Osteoblast (primary cell): ENCODE measurements at places on chromosomes 7 and 10.
A peak's percentile ranks its signal among the peaks of the same experiment; 100 is the strongest.

DNA sequence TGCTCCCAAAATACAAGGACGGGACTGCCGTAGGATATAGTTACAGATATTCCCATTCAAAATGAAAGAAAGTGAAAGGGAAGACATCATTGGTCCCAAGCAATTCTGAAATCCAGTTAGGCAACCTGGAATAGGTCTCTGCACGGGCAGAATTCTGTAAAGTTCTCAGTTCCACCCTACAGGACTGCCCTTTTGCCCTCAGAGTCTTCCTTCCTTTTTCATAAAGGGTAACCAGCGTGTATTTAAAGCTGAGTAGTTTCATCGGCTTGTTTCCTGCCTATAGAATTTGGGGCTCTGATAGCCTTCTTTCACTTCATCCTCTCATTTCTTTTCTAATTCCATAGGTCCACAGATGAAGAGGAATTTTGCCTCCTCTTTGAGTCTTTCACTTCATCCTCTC is 20.0 kb downstream of the COPG2 start:
- no peak for DNase-seq

DNA sequence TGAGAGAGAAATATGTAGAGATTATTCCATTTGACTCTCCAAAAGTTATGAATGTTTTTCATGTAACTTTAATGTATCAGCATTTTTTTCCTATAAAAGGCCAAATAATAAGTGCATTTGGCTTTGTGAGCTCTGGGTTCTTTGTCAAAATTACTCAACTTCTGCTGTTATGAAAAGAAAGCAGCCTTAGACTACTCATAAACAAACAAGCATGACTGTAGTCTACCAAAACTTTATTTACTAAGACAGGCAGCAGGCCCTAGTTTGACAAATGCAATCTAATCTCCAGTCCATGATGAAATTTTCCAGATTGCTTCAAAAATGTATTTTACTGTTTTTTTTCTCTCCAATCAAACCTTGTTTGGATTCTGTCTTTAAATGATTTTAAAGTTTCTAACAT is 46.3 kb downstream of the MRPL32 start:
- no peak for DNase-seq

DNA sequence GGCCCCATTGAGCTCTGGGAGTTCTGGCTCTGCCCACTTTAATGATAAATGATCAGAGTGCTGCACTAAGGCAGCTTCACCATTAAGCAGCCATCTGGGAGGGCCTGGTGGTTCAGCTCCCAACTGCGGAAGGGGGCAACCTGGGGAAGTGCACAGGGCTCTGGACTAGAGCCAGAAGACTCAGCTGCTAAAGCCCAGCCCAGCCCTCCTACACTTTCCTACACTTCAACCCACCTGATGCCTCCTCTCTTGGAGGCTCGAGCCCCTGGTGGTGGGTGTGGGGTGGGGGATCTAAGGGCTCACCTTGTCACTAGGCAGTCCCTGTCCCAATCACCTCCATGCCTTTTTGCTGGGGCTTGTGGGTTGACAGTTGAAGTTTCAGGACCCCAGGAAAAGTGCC is 60.6 kb upstream of the ANTXRL start:
- DNase-seq: no peak

- DNase-seq: no peak
These were observed 320.5 kb downstream of the PHF14 start for GRCh38 chr7:11294218-11294617.

GRCh38 chr10:104123397-104123796 is 1.4 kb downstream of the SFR1 start:
- DNase-seq: peak; percentile 42

- DNase-seq: no peak
These were observed 675.0 kb upstream of the MBL2 start for GRCh38 chr10:53447576-53447975.

DNA sequence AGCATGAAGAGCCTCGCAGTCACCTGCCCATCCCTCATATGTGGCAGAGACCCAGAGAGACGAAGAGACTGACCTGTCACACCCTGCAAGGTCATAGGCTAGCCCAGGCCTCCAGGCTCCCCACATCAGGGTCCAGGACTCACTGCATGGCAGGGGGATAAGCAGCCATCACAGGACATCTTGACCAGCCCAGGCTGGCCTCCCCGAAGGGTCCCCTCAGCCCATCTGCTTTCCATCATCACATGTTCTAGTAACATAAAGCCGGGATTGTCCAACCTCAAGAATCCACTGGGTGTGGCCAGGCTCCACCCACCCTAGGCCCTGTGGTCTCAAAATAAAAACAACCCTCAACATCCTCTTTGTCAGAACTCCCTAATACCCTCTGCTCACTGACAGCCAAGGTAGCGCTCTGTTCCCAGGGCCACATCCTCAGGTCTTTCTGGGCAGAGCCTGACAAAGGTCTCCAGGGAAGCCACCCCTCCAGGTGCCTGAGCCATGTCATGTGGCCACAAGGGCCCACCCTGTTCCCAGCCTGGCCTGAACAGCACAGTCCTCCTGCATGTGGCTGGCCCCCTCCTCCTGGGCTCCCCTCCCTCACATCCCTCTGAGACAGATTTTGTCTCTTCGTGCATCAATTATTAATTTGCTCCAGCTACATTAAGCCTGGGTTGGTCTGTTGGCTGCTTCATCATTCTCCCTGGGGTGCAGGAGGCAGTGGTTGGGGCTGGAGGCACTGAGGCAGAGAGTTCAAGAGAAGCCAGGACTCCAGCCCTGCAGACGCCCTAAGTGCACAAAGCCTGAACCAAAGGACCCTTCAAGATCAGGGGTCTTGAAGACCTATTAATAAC is 131.8 kb upstream of the UNC5B start:
- DNase-seq: peak; percentile 53

DNA sequence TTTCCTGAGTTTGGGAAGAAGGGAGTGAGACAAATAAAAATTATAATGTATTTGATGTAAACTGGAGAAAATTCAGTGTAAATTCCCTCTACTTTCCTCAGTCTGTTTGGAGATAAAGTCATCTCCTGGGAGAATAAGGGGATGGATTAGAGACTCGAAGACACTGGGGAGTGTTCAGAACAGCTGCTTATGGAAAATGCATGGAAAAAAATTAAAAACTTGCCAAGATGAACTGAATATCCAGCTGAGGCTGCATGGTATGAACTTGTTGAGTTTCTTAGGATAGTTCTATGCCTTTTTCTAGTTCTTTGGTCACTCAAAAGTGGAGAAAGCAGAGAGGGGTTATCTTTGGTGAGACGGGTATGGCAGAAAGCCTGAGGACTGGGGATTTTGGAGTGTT is 210.5 kb downstream of the BICC1 start:
- DNase-seq: no peak
